Hypothalamus (tissue), 51 donors: ENCODE measurements at places on chromosomes 3 and 15.

- no peak for DNase-seq
Observed at GRCh38 chr3:48241796-48242455, 1.0 kb downstream of the ZNF589 start.

GRCh38 chr3:110164632-110165369, 827.5 kb upstream of the DPPA4 start:
- DNase-seq = no peak

DNA sequence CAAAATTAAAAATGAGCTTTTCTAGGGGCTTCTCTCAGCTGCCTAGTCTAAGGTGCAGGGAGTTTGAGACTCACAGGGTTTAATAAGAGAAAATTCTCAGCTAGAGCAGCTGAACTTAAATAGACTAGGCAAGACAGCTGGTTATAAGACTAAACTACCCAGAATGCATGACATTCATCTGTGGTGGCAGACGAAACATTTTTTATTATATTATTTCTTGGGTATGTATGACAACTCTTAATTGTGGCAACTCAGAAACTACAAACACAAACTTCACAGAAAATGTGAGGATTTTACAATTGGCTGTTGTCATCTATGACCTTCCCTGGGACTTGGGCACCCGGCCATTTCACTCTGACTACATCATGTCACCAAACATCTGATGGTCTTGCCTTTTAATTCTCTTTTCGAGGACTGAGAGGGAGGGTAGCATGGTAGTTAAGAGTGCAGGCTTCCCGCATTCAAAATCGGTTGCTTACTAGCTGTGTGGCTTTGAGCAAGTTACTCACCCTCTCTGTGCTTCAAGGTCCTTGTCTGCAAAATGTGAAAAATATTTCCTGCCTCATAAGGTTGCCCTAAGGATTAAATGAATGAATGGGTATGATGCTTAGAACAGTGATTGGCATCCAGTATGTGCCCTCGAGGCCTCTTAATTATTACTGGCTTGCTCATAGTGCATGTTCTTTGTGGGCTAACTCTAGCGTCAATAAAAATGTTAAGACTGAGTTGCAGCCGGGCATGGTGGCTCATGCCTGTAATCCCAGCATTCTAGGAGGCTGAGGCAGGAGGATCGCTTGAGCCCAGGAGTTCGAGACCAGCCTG, 984 bp downstream of the CCR5 start:
- no peak for DNase-seq

DNA sequence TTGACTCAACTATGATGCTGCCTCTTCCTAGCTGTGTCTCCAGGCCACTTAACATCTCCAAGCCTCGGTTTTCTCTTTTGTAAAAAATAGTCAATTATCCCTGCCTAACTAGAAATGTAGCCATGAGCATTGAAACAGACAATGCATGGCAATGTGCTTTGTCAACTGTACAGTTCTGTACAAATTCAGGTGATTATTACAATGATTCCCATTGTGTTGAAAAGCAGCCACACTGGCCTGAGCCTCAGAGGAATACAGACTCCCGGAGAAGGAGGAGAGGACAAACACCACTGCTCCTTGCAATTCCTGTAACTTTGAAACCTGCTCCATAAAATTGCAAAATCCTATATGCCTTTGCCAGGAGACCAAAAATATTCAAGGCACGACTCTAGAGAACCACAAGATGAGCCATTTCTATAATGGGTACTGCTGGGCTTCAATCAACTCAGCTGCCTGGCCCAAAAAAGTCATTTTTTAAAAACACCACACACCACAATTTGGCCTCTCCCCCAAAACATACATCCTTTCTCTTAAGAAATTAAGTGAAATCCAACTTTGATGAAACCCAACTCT, 28.6 kb downstream of the DAPK2 start:
- no peak for DNase-seq

- no peak for DNase-seq
Observed at GRCh38 chr3:88180398-88180999, 30.7 kb downstream of the C3orf38 start.

DNA sequence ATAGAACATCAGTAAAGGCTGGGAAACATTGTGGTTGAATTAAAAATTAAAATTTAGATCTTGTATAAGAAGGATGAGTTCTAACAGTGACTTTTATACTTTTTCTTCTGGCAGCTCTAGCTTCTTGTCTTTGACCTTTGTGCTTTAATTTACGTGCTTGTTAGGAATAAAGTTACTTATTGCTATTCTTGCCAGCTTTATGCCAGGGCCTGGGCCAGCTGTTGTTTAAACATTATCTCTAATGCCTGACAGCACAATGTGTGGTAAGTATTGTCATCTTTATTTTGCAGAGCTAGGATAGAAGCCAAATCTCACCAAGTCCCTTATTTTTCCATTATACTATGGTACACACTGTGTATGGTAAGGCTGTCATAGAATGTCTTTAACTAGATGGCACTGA, 766.7 kb upstream of the GOLIM4 start:
- DNase-seq = no peak

GRCh38 chr15:60913900-60914299, 315.2 kb downstream of the RORA start:
- no peak for DNase-seq

DNA sequence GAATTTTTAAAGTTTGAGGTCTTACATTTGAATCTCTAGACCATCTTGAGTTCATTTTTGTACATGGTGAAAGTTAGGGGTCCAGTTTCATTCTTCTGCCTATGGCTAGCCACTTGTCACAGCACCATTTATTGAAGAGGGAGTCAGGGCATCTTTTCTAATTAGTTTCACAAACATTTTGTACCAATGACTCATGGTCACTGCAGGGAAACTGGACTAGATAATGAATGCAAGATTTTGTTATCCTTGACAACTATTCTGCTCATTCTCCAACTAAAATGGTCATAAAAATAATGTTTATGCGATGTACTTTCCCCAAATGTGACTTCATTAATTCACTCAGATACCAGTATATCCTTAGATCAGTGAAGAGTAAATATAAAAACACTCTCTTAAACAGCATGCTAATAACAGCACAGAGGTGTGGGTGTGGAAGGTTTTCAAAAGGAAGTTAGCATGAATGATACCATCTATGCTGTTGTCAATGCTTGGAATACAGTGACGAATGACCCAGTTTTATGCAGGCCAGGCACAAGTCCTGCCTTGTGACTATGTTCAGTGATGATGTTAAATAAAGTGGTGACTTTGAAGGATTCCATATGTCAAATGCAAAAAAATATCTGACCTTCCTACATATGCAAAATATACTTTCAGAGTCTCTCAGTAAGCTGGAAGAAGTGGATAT, 314.9 kb upstream of the TMCO5A start:
- no peak for DNase-seq

GRCh38 chr15:63057468-63058345, 15.2 kb downstream of the TPM1 start:
- DNase-seq = no peak

GRCh38 chr15:91854639-91854990, 1.1 kb downstream of the SLCO3A1 start:
- no peak for DNase-seq

DNA sequence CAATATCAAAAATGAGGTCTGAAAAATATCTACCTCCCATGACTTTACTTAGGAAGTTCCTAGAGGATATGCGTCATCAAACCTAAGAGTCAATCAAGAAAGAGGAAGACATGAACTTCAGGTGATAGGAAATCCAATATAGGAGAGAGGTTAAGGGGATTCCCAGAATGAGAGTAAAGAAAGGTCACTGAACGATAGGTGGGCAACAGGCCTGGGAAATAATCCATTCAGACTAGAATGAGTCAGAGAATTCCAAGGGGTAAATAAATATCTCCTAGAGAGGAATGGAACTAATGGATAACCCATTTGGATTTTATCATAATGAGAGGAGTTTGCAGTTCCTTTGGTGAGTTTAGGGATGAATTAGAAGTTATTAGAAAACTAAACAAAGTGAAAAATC, 131.1 kb upstream of the NUDT16 start:
- DNase-seq = no peak

- no peak for DNase-seq
Observed at GRCh38 chr3:185687271-185687878, 101.3 kb downstream of the SENP2 start.

DNA sequence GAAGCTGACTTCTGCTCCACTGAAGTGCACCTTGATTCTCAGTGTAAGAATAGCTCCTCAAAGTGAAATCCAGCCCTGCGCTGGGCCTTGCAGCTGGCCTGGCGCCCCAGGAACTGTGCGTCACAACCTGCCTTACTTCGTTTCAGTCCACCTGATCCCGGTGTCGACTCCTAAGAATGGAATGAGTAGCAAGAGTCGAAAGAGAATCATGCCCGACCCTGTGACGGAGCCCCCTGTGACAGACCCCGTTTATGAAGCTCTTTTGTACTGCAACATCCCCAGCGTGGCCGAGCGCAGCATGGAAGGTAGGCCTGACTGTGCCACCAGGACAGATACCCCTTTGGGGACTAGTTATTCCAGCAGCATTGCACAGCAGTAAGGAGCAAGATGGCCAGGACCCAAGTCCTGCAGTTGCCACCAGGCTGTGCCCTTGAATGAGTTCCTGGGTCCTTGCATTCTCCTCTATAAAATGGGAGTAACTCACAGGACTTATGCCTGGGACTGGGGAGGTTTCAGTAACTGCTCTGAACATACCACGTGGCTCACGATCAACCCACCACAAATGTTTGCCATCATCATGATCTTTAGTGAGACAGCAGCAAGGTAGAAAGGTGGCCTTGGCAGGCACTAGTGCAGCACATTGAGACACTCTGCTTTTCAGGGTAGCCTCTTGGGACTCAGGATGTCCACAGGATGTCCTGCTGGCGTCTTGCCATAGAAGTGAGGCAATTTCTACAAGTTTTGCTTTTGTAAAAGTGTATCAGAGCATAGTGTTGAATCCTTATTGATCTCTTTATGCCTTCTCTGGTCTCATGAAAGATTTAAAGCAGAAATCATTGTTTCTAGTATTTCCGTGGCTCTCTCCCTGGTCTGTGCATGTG, 46.8 kb downstream of the PXYLP1 start:
- no peak for DNase-seq

- DNase-seq = no peak
Observed at GRCh38 chr15:70152070-70152480, 54.4 kb upstream of the TLE3 start.

- peak; percentile 22 for DNase-seq
Observed at GRCh38 chr15:77580996-77581682, 51.6 kb downstream of the LINGO1 start.

DNA sequence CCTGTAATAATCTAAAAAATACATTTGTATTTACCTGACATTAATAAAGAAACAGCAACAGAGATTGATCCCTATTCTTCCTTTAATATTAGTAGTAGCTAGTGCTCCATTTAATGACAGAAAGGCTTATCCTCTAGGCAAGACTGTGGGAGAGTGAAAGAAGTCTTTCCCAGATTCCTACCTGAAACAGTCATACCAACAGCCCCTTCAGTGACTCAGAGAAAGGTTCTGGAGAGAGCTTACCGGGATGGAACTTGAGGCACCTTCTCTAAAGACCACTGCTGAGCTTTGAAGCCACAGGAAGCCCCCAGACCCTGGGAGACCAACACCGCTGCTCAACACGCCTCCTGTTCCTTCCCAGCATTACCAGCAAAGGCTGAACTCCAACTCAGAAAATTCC, 66.9 kb upstream of the FGF12 start:
- DNase-seq = no peak

DNA sequence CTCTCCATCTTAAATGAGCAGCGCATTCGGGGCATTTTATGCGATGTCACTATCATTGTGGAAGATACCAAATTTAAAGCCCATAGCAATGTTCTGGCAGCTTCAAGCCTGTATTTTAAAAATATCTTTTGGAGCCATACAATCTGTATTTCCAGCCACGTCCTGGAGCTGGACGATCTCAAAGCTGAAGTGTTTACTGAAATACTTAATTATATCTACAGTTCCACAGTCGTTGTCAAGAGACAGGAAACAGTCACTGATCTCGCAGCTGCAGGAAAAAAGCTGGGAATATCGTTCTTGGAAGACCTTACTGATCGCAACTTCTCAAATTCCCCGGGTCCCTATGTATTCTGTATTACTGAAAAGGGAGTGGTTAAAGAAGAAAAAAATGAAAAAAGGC, 44.4 kb upstream of the RASA2 start:
- DNase-seq = no peak

GRCh38 chr15:83105440-83105839, 2.0 kb upstream of the TM6SF1 start:
- no peak for DNase-seq

- no peak for DNase-seq
Observed at GRCh38 chr3:49600781-49601180, 46.5 kb downstream of the BSN start.

GRCh38 chr3:115087512-115087911, 59.6 kb downstream of the ZBTB20 start:
- no peak for DNase-seq

DNA sequence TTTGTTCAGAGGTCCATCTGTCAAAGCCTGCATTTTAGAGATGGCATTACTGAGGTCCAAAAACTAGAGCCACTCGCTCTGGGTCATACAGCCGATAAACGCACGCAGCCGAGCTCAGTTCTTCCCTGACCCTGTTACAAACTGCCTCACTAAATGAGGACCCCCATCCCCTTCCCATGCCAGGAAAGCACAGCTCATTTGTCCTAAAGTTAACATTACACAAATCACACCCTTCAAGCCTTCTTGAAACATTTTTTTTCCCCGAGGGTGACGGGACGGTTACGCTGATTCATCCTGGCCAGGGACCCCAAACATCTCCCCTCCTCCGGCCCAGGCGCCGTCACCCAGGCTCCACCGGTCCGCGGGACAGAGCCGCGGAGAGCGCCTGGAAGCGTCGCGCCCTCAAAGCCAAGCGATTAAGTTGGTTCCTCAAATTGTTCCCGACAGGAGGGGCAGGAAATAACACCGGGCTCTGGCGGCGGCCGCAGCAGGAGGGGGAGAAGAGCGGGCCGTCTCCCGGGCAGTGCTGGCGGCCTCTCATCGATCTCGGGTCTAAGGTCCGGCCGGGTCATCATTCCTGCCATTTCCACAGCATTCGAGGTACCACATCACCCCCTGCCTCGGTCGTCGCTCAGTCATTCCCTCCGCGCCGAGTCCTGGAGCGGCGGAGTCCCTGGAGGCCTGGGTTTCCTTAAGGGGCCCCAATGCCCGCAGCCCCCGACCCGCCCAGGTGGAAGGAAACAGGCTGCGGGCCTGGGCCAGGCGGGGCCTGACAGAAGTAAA, 619 bp upstream of the CMTM8 start:
- DNase-seq = no peak

DNA sequence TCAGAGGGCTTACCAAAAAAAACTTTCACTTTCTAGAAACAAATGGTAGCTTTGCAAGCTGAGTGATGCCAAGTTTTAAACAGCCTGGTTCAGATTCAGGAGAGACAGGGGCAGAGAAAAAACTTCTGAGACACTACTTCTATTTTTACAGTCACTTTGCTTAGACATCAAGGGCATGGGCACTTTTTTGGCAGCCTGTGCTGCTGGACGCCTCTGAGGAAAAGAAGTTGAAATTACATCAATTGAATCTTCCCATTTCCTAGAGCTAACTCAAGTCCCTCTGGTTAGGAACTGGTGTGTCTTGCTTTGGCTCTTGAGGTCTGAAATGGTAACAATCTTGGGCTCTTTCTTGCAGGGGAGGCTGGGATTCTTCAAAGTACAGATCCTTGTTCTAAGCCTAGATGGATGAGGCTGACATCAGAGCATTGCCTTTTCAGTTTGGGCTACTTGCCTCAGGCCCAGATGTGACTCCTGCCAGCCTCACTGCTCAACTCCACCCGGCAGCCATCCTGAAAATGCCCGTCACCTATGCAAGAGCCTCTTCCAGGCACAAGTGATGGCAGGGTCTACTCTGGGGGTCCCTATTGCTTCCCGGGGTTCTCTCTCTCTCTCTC, 357.5 kb downstream of the FOXP1 start:
- DNase-seq = no peak
